Left ventricle myocardium inferior (tissue), 1 donor: ENCODE measurements at places on chromosomes 5 and 9. TPM values are rescaled to one million over a fixed set of nuclear protein-coding genes. Genes with fewer than 3 reads are reported as not detected.
A peak's percentile ranks its signal among the peaks of the same experiment; 100 is the strongest.

DNA sequence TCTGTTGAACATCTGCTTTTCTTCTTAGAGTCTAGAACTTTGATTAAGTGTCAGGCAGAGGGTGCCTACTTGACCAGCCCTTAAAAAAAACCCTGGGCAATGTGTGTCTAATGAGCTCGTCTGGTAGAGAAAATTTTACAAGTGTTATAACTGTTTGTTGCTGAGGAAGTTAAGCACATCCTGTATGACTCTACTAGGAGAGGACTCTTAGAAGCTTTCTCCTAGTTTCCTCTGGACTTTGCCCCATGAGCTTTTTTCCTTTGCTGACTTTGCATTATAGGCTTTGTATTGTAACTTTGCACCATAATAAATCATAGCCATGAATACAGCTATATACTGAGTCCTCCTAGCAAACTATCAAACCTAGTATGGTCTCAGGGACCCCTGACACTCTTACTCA, 39.4 kb downstream of the GNG10 start:
- no peak for DNase-seq

PCDHGB3 gene
- 6.3 TPM for total RNA-seq

DNA sequence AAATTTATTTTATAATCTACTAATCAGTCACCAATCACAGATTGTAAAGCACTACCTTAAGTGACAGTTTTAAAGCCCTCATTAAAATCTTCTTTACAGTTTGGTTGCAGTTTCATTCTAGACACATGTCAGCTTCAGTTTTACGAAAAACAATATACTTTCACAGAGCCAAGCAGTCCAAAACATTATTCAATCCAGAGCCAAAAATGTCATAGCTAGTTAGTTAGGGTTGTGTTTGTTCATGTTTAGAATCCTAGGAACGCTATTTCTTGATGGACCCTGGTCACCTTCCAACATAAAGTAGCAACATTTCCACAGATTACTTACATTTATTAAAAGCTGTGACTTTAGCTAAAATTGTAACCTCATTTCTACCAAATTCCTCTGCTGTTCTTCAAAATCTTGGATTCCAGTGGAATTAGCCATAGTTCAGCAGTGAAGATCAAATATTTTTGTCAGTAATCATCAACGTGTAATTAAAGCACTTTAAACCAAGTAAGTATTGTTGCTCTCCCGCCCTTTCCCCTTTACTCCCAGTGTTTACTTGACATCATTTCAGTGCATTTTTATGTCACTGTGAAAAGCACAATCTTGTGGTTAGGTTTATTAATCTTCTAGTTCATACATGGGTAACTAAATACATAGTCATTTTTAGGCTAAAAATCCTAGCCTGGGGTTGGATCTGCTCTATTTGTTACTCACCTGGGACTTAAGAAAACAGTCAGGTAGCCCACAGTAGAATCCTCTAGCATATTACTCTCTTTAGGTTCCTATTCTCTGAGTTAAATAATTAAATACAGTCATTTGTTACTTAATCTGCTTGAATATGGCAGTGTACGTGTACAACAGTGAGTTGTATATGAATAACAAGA, 74.3 kb downstream of the NIPBL start:
- DNase-seq = no peak

DNA sequence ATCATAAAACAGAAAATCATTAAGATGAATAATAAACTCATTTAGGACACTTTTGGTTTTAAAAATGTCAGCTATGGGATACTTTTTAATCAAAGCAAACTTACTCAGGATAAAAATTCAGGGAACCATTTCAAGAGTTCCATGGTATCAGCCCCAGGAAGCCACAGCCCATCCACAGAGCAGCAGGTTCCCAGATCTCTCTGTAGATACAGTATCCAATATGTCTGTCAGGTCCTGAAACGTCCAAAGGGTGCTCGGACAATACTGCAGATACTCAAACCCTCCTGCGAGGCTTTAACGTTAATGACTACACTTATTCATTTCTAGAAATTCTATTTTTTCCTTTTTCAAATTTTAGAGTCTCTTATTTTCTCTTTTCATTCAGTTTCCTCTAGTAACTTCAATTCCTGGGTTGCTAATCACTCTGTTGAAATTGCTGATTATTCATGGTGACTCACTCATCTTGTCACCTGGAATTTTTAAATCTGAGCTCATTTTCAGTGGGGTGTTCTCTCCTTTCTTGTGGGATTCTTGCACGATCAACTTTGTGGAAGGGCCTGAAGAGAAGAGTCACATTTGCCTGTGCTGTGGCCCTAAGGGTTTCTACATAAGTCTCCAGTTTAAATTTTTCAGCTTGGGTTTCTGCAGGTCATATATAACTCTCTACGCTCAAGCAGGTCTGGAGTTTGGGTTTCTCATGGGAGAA, 435.8 kb downstream of the CTNND2 start:
- no peak for DNase-seq

DNA sequence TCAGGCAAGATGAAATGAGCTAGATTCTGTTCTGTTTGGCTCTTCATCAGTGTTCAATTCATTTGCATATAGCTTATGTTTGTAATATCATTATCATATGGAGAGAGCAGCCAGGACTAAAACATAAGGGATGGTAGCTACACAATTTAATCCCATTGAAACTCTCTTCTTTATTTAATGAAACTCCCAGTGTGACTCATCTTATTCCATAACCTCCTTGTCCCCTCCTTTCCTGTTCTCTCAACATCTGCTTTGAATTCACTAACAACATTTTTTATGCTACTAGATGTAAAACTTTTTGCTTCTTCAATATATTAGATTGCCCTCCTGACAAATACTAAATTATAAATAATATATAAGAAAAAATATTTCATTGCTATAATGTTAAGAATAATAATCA, 1823.4 kb downstream of the MAT2B start:
- DNase-seq = no peak

DNA sequence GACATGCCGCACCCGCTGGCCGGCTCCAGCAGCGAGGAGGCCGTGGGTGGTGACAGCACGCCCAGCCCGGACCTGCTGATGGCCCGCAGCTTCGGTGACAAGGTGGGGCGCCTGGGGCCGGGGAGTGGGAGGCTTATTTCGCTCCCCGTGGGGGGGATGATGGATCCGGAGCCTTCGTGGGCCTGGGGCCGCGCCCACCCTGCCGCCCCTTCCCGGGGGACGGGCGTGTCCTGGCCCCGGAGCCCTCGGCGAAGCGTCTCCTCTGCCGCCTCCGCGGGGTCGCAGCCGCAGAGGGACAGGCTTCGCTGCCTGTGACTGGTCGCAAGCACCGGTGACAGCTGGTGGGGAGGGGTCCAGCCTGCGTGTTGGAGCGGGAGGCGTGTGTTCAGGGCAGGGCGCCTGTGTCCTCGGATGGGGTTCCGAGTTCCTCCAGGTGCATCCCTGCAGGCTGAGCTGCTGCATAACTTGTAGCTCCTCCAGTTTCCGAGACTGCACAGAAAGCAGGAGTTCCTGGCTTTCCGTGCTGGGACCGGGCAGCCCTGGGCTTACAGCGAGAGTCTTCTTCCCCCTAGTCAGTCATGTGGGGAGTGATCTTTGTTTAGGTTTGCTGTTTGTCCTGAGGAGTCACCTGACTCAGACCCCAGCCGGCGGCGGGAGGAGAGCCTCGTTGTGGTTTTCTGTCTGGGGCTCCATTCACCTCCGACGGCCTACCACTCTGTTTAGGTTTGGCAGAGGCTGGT, 666 bp downstream of the SNX30 start:
- peak; percentile 33 for DNase-seq

- no peak for DNase-seq
These were observed 21.4 kb downstream of the WDR70 start for GRCh38 chr5:37400501-37400900.

DNA sequence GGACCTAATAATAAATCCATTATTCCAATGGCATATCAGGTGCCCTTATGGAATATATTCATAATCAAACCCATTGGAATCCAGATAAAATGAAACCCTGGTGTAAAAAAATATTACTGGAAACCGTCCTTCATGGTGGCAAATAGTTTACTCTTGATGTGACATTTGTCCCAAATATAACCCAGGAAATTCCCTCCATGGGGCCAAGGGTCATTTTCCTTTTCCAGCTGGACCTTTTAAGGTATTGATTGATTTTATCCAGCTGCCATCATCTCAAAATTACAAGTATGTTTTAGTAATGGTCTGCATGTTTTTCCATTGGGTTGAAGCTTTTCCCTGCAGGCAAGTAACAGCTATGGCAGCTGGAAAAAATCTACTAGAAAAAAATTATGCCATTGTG, 8.4 kb upstream of the UGT3A1 start:
- no peak for DNase-seq

DNA sequence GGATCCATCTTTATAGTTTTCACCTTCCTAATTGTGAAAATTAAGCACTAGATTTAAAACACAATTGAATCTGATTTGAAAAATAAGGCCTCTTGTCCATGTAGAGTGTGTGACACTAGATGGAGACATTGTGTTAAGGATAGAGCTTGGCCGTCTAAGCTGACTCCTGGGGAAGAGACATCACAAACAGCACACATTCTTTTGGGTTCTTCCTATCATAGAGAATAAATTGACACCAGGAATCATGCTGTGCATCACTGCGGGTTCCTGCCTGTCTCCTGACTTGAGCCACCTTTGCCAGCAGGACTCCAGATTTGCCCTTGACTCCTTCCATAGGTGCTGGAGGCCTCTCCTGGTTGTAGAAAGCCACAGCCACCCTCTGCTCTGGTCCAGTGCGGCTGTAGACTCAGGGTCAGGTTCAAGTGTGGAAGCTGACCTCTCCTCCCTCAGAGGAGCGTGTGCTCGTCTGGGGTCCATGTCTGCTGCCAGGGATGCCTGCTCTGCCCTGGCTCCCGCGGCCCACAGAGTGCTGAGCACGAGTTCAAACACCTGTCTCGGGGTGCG, 11.2 kb downstream of the ROPN1L start:
- DNase-seq = no peak

- DNase-seq = no peak
These were observed 35.8 kb downstream of the NRG2 start for GRCh38 chr5:140007311-140007710.

DNA sequence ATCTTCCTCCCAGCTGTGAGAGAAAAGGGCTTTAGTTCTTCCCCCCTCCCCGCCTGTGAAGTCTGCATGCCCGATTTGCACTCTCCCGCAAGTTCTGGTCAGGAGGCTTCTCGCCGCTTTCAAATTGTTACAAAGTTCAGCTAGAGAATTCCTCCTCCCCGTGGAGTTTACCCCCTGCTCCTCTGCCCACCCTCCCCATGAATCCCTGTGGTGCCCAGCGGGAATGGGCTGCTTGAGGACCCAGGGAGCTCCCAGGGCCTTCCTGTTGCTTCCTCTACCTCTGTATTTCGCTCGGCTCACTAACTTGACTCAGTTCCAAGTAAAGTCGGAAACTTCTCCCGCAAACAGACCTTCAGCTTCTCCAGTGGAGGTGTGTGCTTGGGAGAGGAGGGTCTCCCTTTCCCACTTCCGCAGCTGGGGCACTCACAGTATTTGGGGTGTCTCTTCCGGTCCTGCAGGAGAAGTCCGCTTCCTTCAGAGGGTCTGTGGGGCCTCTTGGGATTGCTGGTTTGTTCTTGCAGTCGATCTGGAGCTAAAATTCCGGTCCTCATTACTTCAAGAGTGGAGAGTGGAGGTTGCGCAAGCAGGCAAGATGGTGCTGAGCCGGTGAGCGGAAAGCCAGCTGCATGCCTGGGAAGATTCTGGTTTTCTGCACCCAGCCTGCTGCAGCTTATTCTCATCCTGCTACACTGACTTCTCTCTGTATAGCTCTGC, 97.8 kb downstream of the ADAMTS12 start:
- DNase-seq = no peak
